ENCODE measurements at places on chromosomes 4 and X.

GRCh38 chr4:25129917-25130316 lies 30.3 kb downstream of the SEPSECS start:
- DNase-seq, result no peak

GRCh38 chr4:52095374-52095773 lies 44.3 kb downstream of the SPATA18 start:
- DNase-seq, result no peak

- DNase-seq, result no peak
Measured at GRCh38 chr4:158671665-158671914, at the start of gene C4orf46. Gene C4orf46 (minus strand): TSS chr4:158671887. CDS start chr4:158671801, 86 bp downstream.

GRCh38 chr4:109389369-109390114 lies 44.1 kb upstream of the SEC24B start:
- DNase-seq, result no peak

GRCh38 chr4:139619644-139620043 lies 46.0 kb upstream of the MGST2 start:
- no peak for DNase-seq

DNA sequence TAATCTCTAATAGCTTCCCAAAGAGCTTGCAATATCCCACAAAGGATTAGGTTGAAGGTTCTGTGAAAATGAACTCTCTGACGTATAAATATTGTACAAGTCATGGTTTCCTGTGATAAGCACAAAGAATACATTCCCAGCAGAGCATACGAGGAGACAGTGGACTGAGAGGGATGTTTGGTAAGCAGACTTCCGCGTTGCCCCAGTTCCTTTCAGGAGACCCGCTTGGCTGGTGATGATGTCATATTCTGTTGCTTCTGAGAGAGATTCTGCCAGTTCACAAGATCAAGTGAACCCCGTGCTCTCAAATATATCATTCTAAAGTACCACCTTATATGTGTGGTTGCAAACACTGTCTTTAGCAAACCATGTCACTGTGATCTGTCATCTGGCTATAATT lies 323.9 kb upstream of the CASK start:
- DNase-seq, result no peak

GRCh38 chr4:86934771-86935565 lies at the start of gene AFF1:
Gene AFF1 (plus strand): TSS chr4:86935011. CDS start chr4:86948534, 13,523 bp downstream.
- peak; percentile 94 for DNase-seq

DNA sequence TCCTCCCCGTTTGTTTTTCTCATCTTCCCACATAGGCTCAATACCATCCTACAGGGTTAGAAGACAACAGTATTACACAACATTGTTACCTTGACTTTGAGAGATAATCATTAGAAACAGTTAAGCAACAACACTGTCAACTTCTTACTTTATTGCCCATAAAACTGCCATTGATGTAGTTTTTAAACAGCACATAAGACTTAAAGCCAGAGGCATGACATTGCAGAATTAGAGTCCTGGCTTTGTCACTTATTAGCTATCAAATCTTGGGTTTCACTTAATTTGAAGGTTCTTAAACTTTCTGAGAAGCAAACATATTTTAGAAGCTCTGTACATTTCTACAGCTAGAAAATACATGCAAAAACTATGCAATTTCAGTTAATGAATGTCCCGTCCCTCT lies 41.8 kb downstream of the EIF4E start:
- DNase-seq, result no peak

DNA sequence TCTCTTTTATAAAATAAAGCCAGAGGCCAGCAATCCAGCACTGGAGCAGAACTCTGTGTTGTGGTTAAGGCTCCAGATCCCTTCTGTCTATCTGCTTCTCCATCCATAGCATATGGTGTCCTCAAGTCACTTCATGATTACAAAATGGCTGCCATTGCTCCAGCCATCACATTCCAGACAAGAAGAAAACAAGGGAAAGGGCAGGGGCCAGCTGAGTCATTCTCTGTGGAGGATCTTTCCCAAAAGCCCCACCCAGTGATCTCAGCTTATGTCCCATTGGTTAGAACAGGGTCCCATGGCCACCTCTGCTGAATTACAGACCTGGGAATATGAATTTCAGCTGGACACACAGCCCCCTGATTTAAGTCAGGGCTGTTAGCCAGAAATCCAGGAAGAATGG lies 34.1 kb upstream of the MAN2B2 start:
- DNase-seq, result no peak

DNA sequence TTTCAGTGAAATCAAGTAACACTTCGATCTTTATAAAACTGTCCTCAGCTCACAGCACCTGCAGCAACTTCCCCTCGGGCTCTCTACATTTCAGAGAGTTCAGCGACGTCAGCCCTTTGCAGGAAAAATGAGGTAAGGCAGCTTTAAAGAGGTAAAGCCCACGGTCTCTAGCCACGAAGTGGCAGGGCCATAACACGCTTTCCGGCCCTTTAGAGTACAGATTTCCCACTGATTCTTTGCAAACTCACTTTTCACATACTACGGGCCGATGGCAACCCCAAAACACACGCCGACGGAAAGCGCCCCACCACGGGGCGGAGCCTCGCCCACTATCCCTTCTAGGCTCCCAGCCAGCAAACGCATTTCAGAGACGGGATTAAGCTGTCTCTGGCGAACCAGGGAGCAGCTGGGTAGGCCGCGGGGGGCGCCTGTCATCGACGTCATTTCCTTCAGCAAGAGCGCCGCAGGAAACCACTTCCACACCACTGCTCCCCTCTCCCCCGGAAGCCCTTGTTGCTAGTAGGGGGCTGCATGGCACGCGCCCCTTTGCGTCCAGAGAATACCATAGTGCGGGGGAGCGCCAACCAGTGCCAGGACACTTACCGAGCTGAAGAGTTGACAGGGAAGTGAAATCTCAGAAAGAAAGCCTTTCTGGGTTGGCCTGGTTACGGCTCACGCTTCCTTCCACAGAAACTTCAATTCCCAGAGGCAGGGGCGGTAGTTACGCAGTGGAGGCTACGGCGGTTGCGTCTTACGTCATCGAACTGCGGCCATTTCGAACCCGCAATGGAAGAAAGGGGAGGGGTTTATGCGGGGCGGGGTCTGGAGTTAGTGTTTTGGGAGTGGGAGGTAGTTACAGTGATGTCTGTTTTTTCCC lies at the start of gene TRMT10A:
TRMT10A (minus strand) TSS at position 730 of the 877 bp plus-strand sequence. CDS start 4,701 bp downstream, outside the sequence.
- DNase-seq, result peak; percentile 97

DNA sequence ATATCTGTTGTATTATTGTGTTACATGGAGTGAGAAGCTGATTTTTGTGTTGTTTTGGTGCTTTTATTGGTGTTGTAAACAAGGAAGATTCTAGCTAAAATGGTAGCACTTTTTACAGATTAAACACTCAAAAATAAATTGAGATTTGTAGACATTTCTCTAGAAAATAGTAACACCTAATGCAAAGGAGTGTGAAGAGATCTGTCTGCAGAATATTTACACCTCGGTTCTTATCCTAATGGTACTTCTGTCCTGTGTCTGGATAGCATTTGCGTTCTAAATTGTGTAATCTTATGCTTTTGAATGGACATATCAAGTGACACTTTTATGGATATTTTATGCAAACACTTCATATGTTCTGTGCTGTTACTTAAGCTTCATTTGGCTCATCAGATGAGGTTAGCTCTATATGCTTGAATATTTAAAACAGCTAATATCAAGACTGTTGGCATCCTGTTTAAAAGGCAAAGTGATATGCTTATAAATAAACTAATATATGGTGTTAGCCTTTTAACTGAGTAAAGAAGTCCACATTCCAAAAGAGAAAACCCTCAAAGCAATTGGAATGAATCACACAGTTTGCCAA lies 6.0 kb downstream of the PCDH7 start:
- no peak for DNase-seq

DNA sequence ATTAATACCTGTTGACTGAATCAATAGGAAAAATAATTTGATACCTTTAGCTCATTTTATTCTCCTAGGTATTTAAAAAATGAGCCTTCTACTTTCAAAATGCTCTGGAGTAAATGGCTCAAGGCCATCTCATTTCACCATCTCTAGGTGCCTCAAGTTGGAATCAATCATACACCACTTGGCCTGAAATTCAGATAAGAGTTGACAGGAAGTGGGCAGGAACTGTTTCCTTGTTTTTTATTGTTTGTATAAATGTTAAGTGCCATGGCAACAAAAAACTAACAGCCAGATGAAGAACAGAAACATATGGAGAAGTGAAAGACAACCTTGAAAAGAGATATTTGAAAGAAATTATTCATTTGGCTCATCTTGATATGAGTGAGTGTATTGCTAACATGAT lies 12.4 kb downstream of the LIMCH1 start:
- DNase-seq, result no peak

DNA sequence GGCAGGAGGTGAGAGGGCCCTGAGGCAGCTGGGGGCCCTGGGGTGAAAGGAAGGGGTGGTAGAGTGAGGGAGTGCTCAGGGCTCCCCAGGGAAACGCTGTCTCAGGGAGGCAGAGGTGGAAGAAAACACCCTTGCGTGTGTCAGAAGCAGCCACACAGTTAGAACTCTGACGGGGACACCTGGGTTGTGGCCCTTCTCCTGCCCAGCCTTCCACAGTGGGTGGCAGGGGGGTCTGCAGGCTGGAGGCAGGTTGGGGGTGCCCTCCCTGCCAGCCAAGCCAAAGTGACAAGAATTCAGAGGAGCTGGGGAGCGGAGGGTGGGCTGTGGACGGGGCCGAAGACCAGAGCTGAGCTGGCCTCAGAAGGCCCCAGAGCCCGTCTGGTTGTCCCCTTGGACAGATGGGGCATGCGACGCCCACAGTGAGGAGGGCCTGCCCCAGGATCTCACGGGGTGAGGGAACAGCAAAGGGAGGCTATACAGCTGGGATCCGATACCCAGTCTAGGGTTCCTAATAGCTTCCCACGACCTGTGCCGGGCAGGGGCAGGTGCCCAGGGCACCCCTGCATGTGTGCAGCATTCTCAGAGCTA lies 105.2 kb upstream of the ADRA2C start:
- no peak for DNase-seq

DNA sequence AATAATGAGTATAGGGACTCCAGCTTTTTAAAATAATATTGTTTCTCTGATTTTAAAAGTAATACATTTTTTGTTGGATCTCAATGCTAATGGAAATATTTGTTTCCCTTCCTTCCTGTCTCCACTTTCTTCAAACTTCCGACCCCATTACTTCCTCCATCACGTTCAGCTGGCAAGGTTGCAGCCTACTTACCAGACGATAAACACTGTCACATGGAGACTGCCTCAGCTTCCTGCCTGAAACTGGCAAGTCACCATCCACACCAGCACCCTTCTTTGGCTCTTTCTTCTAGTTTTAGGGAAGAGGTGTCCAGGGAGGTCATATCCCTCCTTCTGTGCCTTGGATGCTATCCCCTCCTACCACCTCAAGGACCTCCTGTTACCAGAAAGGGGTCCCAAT lies 3.4 kb upstream of the INTU start:
- DNase-seq, result no peak

GRCh38 chrX:147838465-147839131 lies 73.1 kb upstream of the FMR1 start:
- DNase-seq, result no peak

- DNase-seq, result no peak
Measured at GRCh38 chrX:130789793-130790192, 113.2 kb downstream of the ENOX2 start.

DNA sequence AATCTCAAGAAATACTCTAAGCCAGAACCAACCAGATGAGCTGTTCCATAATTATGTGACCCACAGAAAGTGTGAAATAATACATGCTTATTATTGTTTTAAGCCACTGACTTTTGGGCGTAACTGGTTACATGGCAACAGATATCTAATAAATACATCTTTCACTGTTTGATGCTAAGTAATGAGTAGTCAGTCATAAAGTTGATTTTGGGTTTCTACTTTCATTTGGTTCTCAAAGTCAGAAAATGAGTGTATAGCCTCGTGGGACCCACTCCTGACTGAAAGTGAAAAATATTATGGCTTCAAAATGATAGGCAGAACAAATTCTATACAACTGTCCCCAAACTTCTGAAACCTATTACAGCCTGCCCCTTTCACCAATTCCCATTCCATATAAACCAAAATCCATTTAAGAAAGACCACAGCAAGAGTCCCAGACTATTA lies 88.0 kb upstream of the CBR4 start:
- DNase-seq, result no peak

DNA sequence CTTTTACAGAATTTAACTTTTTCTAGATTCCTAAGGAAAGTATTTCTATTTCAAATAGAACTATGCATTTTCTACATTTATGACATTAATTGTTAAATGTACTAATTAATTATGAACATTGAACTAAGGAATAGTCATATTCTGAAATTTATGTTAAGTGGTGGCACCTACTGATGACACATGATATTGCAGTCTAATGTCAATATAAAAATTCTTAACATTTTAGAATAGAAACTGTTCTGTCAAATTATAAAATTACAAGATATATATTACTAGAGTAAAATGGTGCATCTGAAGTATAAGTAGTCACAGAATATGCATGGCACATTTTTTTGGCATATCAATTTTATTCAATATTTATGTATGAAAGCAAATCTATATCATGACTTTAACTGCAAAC lies 40.2 kb upstream of the NDNF start:
- DNase-seq, result no peak

DNA sequence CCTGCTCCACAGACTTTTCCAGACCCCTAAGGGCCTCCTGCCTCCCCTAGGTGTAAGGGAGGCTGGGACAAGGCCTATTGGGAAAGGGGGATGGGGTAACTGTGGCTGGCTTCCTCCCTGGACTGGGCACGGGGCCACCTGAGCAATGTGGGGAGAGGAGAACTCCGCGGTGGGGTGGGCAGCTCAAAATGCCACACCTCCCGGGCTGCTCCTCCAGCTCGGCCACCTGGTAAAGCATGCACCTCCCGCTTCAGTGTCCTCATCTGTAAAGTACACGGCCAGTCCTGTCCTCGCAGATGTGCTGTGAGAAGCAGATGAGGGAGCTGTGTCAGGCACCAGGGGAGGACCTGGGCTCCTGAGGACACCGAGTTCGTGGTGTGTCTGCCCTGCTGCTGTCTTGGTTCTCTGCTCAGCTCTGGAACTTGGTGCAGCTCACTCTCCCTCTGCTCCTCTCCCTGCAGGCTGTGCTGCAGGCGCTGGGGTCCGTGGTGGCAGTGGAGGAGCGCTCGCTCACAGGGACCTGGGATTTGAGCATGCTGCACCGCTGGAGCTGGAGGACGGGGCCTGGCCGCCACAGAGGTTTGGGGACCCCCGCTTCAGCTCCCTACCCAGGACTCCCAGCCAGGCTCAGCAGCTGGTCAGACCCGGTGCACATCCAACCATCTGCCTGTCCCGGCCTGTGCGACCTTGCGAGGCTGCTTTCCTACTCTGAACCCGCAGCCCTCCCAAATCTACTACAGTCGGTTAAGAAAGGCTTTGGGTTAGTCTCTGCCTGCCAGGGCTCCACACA lies 20.8 kb upstream of the MRFAP1 start:
- DNase-seq, result no peak

GRCh38 chr4:185638548-185639301 lies 103.4 kb upstream of the PDLIM3 start:
- no peak for DNase-seq

- no peak for DNase-seq
Measured at GRCh38 chr4:27620886-27621285, 760.2 kb downstream of the STIM2 start.

- no peak for DNase-seq
Measured at GRCh38 chr4:8786166-8786565, 85.5 kb downstream of the HMX1 start.

GRCh38 chr4:106312997-106313522 lies 2.9 kb downstream of the TBCK start:
- no peak for DNase-seq
